ENCODE measurements at places on chromosomes 4 and X.

DNA sequence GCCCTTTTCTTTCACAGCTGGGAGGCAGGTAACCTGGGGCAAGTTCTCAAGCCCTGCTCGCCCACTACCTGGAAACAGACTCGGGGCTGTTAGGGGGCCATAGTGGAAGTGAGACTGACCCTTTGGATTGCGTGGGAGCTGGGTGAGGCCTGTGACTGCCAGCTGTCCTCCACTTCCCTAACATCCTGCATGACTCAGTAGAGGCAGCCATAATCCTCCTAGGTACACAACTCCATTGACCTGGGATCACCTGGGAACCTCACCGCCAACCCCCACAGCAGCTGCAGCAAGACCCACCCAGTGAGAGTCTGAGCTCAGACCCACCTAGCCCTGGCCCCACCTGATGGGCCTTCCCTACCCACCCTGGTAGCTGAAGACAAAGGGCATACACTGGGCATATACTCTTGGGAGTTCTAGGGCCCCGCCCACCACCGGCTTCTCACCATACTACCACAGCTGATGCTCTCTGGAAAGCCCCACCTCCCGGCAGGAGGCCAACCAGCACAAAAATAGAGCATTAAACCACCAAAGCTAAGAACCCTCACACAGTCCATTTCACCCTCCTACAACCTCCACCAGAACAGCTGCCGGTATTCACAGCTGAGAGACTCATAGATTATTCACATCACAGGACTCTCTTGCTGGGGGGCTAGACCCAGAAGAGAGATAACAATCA, 61.1 kb upstream of the DCTD start:
- DNase-seq: no peak

DNA sequence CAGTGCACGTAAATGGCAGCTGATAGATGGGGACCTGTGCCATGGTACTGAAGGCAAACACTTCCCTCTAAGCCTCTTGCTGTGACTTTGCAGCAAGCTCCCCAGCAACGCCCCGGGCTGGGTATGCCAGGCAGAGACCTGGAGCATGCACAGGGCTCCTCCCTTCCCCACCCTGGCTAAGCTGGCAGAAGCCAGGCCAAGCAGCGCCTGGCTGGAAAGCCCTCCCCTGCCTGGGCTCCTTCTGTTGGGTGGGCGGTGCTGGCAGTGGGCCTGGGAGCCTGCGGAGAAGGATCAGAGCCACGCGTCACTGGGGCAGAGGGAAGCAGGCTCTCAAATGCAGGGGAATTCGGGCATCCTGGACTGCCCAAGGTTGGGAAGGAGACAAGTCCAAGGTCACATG, 3.6 kb downstream of the ATP2B3 start:
- DNase-seq: no peak

GRCh38 chr4:27305246-27305645, 444.6 kb downstream of the STIM2 start:
- DNase-seq: no peak

DNA sequence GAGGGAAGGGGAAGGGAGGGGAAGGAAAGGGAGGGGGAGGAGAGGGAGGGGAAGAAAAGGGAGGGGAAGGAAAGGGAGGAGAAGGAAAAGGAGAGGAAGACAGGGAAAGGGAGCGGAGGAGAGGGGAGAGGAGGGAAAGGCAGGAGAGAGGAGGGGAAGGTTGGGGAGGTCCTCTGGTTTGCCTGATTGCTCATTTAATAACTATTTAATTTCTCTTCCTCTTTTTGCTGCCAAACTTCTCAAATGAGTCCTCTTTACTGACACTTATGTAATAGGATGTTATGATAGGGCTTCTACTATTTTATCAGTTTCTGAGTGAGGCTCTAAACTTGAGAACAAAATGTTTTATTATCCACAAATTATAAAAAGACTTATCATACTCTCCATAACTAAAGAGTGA, 35.4 kb upstream of the PPA2 start:
- no peak for DNase-seq

DNA sequence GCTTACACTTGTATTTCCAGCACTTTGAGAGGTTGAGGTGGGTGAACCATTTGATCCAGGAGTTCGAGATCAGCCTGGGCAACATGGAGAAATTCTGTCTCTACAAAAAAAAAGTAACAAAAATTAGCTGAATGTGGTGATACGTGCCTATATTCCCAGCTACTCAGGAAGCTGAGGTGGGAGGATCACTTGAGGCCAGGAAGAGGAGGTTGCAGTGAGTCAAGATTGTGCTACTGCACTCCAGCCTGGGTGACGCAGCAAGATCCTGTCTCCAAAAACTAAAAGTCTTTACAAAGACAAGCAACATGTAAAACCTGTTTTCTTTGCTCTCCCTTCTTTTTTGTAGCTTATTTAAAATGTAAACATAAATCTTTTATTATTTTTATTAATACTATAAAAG, 1156.1 kb downstream of the FAT4 start:
- no peak for DNase-seq

- no peak for DNase-seq
Observed at GRCh38 chrX:46572340-46572936, 1.1 kb upstream of the CHST7 start.

DNA sequence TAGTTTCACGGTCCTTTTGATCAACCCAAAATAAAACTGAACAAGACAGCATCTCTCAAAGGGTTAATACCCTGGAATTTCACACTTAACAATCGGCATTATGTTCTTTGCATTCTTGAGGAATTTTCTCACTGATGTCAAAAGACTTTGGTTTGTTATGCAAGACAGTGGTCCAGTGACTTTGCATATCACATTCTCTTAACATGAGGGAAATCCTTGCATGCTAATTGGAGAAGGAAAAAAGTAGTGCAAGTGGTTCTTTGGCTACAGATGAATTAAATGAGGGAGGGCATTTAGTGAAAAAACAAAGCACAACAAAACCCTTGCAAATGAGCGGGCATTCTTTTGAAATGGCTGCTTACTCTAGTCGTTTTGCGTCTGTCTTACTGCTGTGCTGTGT, 105.1 kb upstream of the LIMCH1 start:
- DNase-seq: no peak

- DNase-seq: no peak
Observed at GRCh38 chrX:7086384-7086783, 61.1 kb upstream of the STS start.

- no peak for DNase-seq
Observed at GRCh38 chr4:92646826-92647225, 343.1 kb downstream of the GRID2 start.

- no peak for DNase-seq
Observed at GRCh38 chrX:39815631-39816030, 282.1 kb downstream of the BCOR start.

GRCh38 chr4:39687014-39687413, 10.9 kb upstream of the UBE2K start:
- no peak for DNase-seq

GRCh38 chr4:145681956-145682355, 2.0 kb downstream of the C4orf51 start:
- no peak for DNase-seq

DNA sequence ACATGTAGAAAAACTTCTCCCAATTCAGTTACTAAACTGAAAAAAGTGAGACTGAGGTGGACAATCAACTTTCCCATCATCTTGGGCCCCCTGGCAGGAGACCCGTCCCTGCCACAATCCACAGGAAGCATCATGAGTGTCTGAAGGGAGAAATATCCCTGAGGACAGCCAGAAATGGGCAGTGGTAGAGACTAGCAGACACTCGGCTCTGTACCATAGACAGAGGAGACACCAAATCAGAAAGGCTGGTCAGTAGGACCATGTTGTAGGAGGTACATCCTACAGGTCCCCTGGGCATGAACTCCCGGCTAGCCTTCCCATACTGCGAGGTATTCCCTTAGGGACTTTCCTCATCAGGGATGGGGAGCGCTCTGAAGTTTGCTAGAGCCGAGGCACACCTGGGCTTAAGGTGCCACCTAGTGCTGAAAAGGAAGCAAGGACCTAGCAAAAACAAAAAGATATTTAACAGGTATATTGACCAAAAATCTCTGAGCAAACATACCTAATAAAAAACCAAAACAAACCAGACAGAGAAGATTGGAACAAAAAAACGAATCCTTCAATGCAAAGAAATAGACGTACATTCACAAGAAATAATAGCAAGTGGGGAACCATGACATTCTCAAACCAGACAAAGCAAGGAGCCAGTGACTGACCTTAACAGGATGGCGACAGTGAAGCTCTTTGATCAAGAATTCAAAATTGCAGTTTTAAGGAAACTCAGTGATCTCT, 55.6 kb downstream of the HAUS3 start:
- no peak for DNase-seq

DNA sequence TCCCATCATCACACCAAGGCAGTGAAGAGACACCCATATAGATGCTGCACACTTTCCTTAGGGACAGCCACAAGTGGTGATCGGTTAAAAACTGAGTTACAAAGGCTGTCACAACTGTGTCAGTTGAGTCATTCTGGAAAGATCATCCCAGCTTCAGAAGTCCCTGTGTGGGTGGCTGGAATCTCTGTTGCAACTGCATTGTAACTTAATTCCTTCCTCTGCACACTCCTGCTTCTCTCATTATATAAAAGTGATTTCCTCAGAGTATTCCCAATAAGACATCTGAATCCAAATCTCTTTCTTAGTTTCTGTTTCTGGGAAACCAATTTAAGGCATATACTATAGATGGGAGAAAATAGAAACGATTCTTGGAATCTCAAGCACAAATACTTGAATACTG, 88.1 kb downstream of the FSTL5 start:
- no peak for DNase-seq

DNA sequence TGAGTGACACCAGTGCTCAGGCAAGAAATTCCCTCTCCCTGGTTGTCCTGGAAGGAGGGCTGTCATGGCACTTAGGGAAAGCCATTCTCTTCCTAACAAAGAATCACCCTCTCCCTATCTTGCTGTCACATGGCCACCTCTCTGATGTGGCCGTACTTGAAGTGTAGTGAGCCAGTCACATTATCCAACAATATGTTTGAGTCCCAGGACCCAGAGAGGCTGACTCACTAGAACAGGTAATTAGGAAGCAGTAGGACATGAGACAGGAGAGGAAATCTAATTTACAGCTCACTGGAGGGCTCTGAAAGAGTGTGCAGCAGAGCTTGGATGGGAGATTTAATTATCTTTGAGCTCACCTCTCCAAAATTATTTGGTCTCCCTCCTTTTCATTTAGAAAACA, 299.1 kb downstream of the ARHGAP24 start:
- DNase-seq: no peak

DNA sequence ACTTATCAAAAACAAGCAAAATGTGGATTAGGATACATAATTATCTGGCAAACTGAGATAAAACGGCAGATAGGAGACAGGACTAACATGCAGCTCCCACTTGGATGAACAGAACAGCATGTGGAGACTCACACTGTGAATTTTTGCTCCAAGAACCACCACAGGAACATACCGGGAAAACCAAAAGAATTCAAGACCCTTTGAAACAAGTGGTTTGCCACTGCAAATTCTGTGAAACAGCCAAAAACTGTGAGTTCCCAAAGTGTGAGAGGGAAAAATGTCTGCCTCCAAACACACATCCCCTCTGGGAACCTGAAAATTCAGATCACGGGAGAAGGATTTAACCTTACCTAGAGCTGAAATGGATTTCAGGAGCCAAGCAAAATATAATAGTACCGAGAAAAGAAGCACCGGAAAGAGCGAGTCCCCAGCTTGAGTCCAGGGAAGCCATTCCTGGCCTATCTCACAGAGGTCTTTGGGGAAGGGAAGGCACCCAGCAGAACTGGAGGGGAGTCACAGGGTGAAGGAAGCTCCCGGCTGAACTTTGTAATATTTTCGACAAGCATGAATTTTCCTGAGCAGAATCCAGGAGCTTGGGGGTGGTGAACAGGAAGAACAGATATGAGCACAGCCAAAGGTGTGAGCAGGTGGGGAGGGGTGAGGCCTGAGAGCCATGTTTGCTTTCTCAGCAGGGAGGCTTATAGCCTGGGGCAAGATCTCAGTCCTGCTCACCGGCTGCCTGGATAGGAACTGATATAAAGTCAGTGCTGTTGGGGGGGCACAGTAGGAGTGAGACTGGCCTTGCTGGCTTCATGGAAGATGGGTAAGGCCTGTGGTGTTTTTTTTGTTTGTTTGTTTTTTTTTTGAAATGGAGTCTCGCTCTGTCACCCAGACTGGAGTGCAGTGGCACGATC, 23.9 kb downstream of the MANBA start:
- DNase-seq: no peak

- DNase-seq: no peak
Observed at GRCh38 chr4:184094532-184095159, 123.0 kb downstream of the ENPP6 start.

DNA sequence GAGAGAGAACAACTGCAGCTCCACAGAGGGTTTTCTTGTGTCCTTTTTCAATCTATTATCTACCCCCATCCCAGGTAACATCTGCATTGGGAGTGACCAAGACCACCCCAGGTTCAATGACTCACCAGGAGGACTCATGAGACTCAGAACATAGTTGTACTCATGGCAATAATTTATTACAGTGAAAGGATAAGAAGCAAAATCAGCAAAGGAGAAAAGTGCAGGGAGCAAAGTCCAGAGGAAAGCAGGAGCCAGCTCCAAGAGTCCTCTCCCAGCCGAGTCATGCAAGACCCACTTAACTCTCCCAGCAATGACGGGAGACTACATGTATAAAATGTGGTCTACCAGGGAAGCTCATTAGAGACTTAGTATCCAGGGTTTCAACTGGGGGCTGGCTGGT, 129.5 kb upstream of the RBPJ start:
- no peak for DNase-seq

GRCh38 chr4:111781611-111782010, 363.6 kb upstream of the FAM241A start:
- no peak for DNase-seq

- no peak for DNase-seq
Observed at GRCh38 chr4:113758372-113758771, 3.2 kb downstream of the CAMK2D start.

DNA sequence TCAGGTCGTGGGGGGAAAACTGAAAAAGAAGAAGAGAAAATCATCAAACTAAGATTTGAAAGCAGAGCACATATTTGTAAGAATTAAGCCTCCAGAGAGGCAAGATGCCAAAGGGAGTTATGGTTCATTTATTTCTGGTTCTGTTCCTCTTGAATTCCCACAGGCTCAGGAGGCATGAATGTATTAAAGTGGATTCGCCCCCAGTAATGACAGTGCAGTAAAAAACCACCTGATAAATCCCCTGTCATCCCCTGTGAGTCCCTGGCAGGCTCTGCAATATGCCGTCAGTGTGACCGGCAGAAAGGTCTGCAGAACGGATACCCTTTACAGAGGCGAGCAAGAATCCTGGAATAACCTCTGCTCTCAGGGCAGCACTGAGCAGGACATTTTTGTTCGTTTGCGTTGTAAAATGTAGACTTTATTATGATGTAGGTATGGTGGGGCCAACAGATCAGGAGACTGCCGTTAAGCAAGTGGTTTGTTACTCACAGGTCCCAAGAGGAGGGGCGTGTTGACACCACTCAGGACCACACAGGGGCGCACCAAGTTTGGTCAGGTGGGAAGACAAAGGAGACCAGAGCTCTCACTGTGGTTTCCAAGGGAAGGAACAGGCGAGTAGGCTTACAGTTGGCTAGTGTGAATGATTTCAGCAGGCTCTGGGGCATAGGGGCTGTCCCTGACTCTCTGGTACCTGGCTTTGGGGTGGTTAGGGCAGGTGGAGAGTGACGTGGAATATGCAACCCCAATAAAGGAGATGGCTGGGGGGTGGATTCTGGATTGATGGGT, 75.3 kb downstream of the DHRSX start:
- no peak for DNase-seq

GRCh38 chr4:151276787-151277562, at the start of gene PRSS48:
Gene PRSS48 (plus strand): TSS chr4:151277161. CDS start chr4:151277173, 12 bp downstream.
- peak; percentile 3 for DNase-seq

- no peak for DNase-seq
Observed at GRCh38 chrX:30822068-30822681, 66.9 kb downstream of the TAB3 start.

Measured in left renal cortex interstitium (tissue), 4 donors.